ENCODE measurements at places on chromosomes 7 and 10.

DNA sequence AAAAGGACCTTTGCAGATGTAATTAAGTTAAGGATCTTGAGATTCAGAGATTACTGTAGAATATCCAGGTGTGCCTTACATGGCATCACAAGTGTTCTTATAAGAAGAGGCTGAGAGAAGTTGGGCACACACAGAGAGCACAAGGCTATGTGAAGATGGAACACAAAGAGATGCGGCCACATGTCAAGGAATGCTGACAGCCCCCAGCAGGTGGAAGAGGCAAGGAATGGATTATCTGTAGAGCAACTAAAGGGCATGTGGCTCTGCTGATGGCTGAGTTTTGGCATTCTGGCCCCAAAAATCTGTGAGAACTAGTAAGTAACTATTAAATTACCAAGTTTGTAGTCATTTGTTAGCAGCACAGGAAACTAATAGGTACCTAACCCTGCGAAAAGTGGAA is 640.7 kb upstream of the PCDH15 start:
- DNase-seq = no peak

GRCh38 chr7:91880016-91880412 is 488 bp downstream of the MTERF1 start:
- DNase-seq = no peak

GRCh38 chr7:32158751-32159745 is 88.8 kb upstream of the PDE1C start:
- no peak for DNase-seq

DNA sequence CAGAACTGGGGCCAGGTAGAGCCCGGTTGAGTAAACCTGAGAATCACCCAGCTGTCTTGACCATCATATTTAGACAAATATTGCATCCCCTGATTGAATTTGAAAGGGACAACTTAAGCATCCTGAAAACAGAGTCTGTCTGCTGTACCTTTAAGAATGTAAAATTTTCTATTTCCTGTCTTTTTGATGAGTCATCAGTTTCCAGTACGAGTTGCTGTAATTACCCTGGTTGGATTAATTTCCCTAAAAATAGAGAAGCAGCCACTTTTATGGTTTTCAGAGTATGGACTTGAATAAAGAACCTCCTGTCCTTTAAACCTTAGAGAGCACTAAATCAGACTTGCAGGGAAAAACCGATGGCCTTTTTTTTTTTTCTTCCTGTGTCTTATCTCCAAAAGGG is 164.6 kb upstream of the SH2B2 start:
- DNase-seq = no peak

- no peak for DNase-seq
These were observed 125.7 kb upstream of the KCTD7 start for GRCh38 chr7:66503036-66503370.

GRCh38 chr7:6395898-6396595 is 51.7 kb downstream of the DAGLB start:
- no peak for DNase-seq

GRCh38 chr7:101843293-101844271 is 26.2 kb downstream of the CUX1 start:
- DNase-seq = no peak

- no peak for DNase-seq
These were observed 7.7 kb upstream of the TMEM26 start for GRCh38 chr10:61460835-61461234.

GRCh38 chr7:29851487-29851886 is 45.2 kb downstream of the WIPF3 start:
- DNase-seq = no peak

DNA sequence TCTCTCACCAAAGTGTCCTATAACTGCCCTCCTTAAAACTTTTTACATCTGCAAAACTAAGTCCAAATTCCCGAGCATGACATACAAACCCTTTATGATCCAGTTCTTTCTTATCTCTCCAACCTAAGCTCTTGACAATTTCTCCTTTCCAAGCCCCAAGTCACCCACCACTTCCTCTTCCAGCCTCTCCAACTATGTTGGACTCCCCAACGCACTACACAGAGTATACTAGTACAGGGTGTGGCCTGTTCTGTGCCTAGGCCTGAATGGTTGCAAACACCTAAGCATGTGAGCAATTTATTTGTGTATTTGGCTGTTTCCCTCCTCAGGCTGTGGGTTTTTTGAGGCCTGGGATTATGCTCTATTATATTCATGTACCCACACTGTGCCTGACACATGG is 101.2 kb upstream of the APBB1IP start:
- no peak for DNase-seq

DNA sequence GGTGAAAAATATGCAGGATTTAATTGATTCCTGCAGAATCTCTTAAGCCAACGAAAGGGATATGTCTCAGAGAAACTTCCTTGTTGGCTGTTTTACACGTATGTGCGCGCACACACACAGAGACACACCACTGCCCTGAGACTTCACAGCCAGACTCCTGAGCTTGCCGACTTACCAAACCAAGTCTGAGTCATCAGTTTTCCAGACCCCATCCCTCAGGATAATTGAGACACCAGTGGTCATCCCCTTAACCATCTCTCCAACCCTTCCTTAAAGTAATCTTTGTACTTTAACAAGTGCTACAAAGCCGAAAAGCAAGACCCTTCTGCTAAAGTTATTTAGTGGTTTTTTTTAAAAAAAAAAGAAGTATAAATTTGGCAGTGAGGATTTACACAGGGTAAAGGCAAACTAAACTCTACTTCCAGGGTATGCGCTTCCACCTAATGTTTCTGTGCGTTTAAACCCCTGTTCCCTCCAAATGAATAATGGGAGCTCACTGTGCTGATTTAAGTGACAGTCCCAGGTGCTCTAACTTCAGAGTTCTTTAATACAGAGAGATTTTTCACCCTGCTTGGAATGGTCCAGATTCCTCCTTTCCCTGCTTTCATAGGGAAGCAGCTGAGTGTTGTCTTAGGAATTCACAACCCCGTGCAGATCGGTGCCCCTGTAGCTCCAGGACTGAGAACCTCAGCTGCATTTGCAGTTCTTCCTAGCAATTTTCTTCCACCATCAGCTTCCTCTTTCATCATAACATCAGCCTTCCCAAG is 198.5 kb downstream of the INHBA start:
- DNase-seq = no peak

DNA sequence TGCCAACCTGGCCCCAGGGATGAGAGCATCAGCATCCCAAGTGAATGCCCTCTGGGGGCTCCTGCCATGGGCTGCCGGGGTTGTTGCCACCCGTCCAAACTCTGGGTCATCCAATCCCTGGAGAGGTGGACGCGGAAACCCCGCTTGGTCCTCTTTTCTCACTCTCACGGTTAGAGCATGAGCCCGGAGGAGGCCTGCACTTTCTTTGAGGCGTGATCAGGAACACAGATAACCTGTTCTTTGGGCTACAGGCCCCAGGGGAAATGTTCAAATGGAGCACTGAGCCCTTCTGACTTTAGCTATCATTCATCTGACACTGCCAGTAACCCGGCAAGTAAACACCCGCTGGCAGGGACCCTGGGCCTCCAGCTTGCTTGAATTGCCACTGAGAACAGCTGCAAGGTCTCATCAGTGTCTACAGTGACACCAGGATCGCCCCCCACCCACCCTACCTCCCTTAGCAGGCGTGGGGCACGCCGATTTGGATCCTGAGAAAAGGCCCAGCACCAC is 29.4 kb upstream of the SLF2 start:
- no peak for DNase-seq

DNA sequence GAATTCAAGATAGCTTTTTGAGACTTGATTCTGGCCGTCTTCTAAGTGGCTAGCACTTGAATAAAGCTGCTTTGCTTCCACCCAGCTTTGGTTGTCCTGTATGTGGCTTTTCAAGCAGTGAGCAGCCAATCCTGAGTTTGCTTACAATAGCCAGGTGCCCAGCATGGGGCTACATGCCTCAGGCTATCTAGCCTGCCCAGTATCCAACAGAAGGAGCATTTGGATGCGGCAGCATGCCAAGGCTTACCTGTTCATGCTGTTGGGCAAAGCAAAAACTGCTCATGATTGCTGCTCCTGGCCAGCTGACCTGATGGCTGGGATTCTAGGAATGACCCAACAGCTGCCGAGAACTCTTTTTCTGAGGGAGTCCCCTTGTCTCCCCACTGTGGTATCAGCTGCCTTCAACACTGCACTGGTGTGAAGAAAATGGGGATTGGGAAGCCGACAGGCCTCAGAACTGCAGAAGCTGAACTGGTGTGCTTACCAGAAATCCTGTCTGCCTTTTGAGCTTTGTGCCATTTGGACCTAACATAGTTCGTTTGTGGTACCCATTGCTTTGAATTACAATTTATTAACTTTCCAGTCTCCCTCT is 618.9 kb upstream of the IGFBP3 start:
- no peak for DNase-seq

GRCh38 chr7:102008535-102009262 is 191.3 kb downstream of the CUX1 start:
- DNase-seq = no peak

DNA sequence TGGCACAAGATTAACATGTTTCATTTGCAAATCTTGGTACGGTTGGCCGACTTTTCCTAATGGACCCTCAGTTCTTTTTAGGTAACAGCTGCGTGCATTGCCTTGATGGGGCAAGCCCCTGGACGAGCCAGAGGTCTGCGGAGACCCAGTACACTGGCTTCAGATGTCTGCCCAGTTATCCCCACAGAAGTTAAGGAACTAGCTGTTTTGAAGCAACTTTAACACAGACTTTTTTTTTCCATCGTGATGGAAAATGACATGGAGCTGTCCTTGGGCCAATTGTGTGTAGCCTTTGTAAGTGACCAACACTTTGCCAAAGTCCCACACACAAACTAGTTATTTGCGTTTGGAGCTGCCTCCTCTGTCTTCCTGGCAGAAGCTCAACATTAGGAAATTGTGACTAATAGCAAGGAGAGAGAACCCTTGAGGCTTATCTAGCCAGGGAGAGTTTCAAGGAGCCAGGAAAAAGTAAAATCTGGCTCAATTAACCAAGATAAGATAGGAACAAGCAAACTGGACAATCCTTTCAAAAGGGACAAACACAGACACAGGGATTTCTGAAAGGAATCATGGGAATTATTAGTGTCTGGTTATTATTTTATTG is 99.6 kb upstream of the BMPER start:
- DNase-seq = no peak

GRCh38 chr10:85542936-85543730 is 823.5 kb downstream of the GRID1 start:
- no peak for DNase-seq

DNA sequence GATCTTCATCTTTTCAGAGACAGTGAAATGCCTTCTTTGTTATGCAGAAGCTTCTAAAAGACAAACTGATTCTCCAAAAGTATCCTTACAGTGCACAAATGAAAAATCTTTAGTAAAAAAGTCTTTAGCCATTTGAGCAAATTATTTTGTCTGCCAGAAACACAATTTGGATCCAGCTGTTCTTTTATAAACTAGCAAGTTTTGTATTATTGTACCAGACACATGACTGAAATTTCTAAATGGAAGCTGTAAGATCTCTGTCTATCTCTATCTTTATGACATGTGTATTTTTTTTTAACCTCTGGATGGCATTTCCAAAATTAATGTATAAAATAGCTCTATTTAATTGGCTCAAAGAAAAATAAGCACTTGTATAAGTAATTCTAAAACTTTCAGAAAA is 68.3 kb downstream of the VIPR2 start:
- DNase-seq = no peak

DNA sequence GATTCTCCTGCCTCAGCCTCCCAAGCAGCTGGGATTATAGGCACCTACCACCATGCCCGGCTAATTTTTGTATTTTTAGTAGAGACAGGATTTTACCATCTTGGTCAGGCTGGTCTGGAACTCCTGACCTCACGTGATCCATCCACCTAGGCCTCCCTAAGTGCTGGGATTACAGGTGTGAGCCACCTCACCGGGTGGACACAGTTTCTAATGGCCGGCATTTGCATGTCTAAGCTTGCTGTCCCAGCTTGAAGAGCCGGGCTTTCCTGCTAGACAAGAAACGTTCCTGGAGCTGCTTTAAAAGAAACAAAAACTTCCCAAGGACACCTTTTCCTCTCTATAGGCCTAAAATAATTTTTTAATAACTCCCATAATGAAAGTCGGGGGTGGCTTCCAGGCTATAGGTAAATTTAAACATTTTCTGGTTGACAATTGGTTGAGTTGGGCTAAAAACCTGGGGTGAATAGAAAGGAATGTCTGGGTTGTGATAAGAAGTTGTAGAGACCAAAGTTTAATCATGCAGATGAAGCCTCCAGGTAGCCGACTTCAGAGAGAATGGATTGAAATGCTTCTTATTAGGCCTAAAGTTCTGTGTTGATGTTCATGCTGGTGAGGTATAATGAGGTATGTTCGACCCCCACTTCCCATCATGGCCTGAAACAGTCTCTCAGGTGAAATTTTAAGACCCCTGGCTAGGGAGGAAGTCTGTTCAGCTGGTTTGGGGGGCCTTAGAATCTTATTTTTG is 8.8 kb downstream of the ACADSB start:
- no peak for DNase-seq

- DNase-seq = no peak
These were observed 62.7 kb downstream of the KAT6B start for GRCh38 chr10:74888962-74889661.

DNA sequence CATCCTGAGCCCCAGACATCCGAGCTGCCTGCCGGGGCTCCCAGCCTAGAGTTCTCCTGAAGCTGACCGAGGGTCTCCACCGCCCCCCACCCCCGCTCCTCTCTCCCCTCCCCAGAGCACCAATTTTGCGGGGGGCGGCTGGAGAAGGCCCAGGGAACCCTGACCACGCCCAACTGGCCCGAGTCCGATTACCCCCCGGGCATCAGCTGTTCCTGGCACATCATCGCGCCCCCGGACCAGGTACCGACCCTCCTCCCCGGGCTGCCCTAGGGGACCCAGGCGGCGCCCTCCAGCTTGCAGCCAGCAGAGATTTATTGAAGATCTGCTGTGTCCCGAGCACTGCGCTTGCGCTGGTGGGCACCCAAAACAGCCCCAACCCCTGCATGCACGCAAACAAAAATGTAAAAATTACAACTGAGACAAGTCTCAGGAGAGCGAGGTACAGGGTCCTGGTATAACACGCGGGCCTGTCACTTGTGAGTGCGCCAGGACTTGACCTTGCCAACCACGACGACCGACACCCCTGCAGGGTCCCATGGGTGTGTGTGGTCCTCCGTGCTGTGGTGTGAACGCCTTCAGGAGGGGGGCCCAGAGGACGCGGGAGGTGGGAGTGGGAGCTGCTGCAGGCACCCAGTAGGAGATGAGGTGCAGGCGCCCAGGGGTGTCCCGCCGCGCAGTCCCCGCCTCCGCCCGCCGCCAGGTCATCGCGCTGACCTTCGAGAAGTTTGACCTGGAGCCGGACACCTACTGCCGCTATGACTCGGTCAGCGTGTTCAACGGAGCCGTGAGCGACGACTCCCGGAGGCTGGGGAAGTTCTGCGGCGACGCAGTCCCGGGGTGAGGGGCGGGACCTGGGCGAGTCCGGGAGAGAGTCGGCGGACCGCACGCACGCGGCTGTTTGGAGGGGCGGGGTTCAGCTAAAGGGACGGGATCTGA is 3.1 kb downstream of the PCOLCE start:
- no peak for DNase-seq

- peak; percentile 20 for DNase-seq
These were observed 123.5 kb downstream of the ADCY1 start for GRCh38 chr7:45697576-45698136.

GRCh38 chr10:63093227-63093626 is 39.9 kb upstream of the NRBF2 start:
- DNase-seq = no peak

GRCh38 chr10:80598084-80598798 is 60.5 kb downstream of the SH2D4B start:
- no peak for DNase-seq
